Fibroblast of lung (primary cell): ENCODE measurements at places on chromosomes 16 and 17. TPM values are rescaled to one million over a fixed set of nuclear protein-coding genes. Genes with fewer than 3 reads are reported as not detected.

- H3K4me1 ChIP-seq, result peaks cover 2% of the 10 kb centered on the region
- no peak for DNase-seq
- no peaks in the 10 kb centered on the region for H3K36me3 ChIP-seq
- H3K27ac ChIP-seq, result no peak overlapping the region
- H3K4me3 ChIP-seq, result no peak overlapping the region
These were observed 33.7 kb downstream of the NOL11 start for GRCh38 chr17:67751101-67752074.

- H3K27me3 ChIP-seq, result no peaks in the 10 kb centered on the region
- H3K4me3 ChIP-seq, result no peak overlapping the region
- H3K27ac ChIP-seq, result no peak overlapping the region
- H3K36me3 ChIP-seq, result no peaks in the 10 kb centered on the region
- H3K4me1 ChIP-seq, result peaks cover 9% of the 10 kb centered on the region
- peak; percentile 12 for DNase-seq
These were observed 95.7 kb downstream of the KANSL1 start for GRCh38 chr17:46097497-46097896.

DNA sequence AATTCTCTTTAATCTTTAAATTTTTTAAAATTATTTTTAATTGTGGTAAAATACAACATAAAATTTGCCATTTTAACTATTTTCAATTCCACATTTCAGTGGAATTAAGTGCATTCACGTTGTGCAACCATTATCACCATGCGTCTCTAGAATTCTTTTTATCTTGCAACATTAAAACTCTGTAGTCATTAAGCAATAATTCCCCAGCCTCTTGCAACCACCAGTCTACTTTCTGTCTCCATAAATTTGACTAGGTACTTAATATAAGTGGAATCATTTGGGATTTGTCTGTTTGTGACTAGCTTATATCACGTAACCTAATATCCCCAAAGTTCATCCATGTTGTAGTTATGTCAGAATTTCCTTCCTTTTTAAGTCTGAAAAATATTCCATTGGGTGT is 79.1 kb downstream of the TAOK1 start:
- H3K36me3 ChIP-seq, result peaks cover 1% of the 10 kb centered on the region
- DNase-seq, result no peak
- H3K27ac ChIP-seq, result no peak overlapping the region
- H3K4me3 ChIP-seq, result no peak overlapping the region
- H3K27me3 ChIP-seq, result no peaks in the 10 kb centered on the region
- no peaks in the 10 kb centered on the region for H3K4me1 ChIP-seq

DNA sequence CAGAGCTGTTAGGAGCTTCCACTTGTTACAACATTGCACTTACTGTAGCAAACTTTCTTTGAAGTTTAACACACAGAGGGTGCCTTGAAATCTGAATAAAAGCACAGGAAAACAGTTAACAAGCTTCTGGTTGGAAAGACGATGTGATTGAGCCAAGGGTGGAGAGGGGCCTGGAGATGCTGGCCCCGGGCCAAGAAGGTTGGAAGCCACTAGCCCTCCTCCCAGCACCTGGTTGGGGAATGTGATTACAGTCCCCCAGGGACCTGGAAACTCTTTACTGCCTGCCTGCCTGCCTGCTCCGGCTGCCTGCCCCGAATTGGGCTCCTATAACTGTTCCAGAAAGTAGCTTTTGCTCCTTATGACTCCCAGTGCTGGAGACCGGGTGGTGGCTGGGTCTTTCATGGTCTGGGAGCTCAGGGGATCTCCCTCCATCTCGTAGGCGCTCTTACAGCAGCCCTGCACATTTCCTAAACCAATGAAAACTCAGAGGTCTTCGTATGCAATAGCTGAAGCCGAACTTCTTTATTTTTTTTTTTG is 48.0 kb upstream of the ZFHX3 start:
- no peak overlapping the region for H3K4me3 ChIP-seq
- no peak for DNase-seq
- no peaks in the 10 kb centered on the region for H3K27me3 ChIP-seq
- no peaks in the 10 kb centered on the region for H3K36me3 ChIP-seq

Gene SYT17
- 0.15 TPM in 1 of 2 replicates, not detected in the other for polyA plus RNA-seq

Gene WNK4
- polyA plus RNA-seq, result 0.35 and 0.84 TPM in 2 replicates

- no peak for DNase-seq
- H3K4me3 ChIP-seq, result no peak overlapping the region
- no peaks in the 10 kb centered on the region for H3K27me3 ChIP-seq
- H3K27ac ChIP-seq, result no peak overlapping the region
- no peaks in the 10 kb centered on the region for H3K36me3 ChIP-seq
These were observed 130.5 kb downstream of the OR1D5 start for GRCh38 chr17:2932946-2933345.

Gene KIF22
- 12.3 and 43.3 TPM in 2 replicates for polyA plus RNA-seq

DNA sequence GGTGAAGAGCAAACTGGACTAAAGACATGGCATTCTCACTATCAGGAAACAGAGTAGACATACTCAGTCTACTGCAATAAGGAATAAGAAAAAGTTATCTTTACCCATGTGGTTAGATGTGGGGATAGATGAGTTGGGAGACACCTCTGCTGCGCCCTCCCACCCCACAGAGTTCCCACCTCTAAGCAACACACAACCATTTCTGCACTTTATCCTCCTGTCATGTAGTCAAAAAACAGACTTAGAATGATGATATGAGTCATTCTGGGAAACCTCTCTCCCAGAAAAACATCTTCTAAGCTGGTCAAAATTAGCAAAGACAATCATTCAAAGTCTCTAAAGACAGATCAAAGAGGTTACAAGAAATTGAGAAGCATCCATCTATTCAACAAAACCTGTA is 94.9 kb downstream of the CACNG1 start:
- H3K36me3 ChIP-seq, result no peaks in the 10 kb centered on the region
- H3K27ac ChIP-seq, result no peak overlapping the region
- no peak for DNase-seq

Gene KRT33A
- polyA plus RNA-seq, result not detected in 2 replicates

Gene EVPLL
- polyA plus RNA-seq, result not detected in 2 replicates

- no peak for DNase-seq
- H3K4me3 ChIP-seq, result no peak overlapping the region
- peaks cover 10% of the 10 kb centered on the region for H3K36me3 ChIP-seq
- no peak overlapping the region for H3K27ac ChIP-seq
- no peaks in the 10 kb centered on the region for H3K27me3 ChIP-seq
- H3K4me1 ChIP-seq, result no peaks in the 10 kb centered on the region
These were observed 50.5 kb downstream of the SEC14L1 start for GRCh38 chr17:77191244-77191643.

GRCh38 chr17:38558728-38559050 is 47.1 kb downstream of the SRCIN1 start:
- no peak for DNase-seq
- no peak overlapping the region for H3K27ac ChIP-seq
- H3K4me3 ChIP-seq, result peak overlapping the region; percentile 44
- H3K4me1 ChIP-seq, result peaks cover 7% of the 10 kb centered on the region
- H3K27me3 ChIP-seq, result peaks cover 58% of the 10 kb centered on the region
- H3K36me3 ChIP-seq, result no peaks in the 10 kb centered on the region
